ENCODE measurements at places on chromosomes 4 and X.

- no peak for DNase-seq
Measured at GRCh38 chr4:82784681-82785610, 13.7 kb downstream of the SCD5 start.

GRCh38 chr4:11813951-11814446 is 385.3 kb upstream of the HS3ST1 start:
- DNase-seq: no peak

DNA sequence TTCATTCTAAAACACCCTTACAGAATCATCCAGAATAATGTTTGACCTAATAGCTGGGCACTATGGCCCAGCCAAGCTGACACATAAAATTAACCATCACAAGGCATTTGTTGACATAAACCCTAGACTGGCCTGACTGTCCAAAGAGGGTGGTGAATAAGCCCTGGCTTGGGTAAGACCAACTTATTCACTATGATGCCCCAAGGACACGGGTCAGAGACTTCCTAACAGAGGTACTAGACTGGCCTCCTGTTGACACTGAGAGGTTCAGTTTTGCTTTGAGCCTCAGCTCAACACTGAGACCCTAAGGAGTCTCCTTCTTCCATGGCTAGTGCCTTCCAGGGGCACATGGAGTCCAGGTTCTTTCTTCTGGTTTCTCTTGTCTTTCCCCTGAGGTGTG is 21.3 kb downstream of the FGF2 start:
- no peak for DNase-seq

GRCh38 chr4:153512952-153513500 is 46.9 kb downstream of the TMEM131L start:
- no peak for DNase-seq

DNA sequence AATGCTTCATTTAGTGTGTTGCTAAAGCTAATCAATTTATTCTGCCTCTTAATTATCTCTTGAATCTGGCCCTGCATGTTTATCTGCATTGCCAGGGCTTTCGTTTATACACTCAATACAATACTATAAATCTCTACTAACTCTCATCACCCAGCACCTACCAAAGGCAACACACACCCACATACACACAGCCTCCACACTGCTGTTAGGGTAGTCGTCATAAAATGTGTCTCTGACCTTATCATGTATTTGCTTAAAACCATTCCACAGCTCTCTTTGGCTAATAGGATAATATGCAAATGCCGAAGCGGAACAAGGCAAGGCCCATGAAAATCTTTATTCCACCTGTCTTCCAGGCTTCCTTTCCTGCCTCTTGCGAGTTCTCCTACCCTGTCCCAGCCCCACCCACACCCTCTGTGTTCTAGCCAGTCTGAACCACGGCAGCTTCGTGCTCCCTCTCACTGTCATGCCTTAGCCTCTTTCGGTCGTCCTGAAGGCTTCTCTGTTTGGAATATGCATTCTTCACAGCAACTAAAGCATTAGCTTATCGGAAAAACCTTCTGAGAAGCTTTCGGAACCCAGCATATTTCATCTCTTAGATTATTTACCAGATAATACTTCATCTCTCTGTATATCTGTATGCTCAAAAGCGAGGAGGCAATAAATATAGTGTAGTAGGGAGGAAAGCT is 333.5 kb downstream of the TENM3 start:
- no peak for DNase-seq

DNA sequence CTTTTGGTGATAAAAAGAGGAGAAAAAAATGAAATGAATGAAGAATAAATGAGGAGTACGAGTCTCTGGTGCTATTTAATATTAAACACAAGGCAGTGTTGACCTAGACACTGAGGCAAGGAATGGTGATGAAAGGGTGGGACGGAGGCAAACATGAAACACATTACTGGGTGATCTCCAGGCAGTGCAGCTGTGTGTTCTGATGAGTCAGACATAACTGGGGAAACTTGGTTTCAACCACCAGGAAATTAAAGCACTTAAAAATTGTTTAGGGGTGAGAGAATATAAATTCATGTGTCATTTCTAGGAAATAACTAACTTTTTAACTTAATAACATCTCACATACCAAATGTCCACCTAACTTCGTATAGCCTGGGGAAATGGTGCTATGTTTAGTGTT is 19.7 kb upstream of the CXCL6 start:
- DNase-seq: no peak

- no peak for DNase-seq
Measured at GRCh38 chr4:1247864-1248244, 1.1 kb downstream of the CTBP1 start.

DNA sequence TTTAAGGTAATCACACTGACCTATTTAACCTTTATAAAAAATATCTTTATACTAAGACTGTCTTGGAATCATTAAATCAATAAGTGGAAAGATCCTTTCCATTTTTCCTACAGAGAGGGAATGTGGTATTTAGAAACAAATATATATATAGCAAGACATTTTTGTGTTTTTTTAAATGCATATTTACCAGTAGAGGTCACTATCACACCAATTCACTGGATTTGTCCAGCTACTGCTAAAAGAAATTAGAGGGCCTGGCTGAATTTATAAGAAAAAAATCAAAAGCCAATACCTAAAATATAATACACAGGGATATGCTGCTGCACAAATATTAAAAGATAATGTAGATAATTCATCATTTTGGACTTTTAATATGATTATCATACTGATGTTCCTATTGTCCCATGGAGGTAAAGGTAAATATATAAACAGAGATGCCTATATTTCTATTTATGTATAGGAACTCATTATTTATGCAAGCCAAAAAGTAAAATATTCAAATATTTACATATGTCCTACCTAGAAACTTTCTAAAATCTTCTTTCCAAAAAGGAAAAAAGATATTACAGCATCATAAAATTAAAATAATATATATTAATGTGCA is 69.5 kb downstream of the PDE5A start:
- no peak for DNase-seq

- DNase-seq: no peak
Measured at GRCh38 chrX:25737540-25737939, 400.6 kb upstream of the MAGEB18 start.

DNA sequence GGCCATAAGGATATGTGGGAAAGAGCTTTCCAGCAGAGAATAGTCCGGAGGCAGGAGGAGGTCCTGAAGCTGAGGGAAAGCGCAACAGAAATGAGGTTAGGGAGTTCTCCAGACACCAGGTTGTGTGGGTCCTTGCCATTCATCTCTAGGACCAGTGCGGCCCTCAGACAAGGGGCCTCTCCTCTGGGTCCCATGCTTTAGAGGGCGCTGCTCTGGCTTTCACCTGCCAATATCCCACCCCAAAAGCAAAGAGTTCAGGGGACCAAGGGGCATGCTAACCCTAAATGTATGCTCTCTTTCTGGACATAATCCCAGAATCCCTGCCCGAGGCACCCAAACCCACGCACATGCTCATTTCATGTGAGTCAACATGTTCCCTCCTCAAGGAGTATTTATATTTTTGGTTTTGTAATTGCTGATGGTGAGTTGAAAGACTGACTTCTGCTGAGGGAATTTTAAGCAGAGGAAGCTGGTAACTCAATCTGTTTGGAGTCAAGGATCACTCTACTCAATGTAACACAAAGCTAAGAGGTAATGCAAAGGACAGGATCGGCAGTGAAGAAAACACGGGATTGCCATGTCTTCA is 14.8 kb downstream of the RPL34 start:
- DNase-seq: no peak

GRCh38 chrX:331151-331824 is 12.7 kb upstream of the GTPBP6 start:
- no peak for DNase-seq

DNA sequence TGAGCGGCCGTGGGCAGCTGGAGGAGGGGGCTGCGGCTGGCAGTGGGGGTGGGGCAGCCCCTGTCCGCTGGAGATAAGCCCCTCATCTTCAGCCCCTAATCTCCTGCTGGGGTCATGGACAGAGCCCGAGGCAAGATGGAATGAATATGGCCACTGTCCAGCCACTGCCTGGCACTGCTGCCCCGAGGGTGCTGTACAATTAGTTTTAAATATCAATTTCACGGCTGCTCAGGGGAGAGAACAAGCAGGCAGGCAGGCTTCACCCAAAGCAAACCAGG is 64.1 kb upstream of the NKX1-1 start:
- DNase-seq: no peak

- no peak for DNase-seq
Measured at GRCh38 chr4:25528391-25528790, 127.3 kb upstream of the SLC34A2 start.

GRCh38 chrX:7542587-7543380 is 300.2 kb upstream of the VCX start:
- DNase-seq: no peak

DNA sequence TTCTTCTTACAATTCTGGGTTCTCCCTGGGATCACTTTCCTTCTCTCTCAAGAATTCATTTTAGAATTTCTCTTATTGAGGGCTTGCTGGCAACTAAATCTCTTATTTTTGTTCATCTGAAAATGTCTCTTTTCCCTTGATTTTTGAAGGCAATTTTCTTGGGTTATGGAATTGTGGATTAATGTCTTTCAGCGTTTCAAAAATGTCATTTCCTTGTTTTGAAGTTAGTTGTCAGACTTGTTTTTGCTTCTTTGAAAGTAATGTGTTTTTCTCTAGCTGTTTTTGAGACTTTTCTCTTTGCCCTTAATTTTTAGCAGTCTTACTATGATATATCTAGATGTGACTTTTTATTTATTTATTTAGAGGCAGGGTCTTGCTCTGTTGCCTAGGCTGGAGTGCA is 205.7 kb downstream of the CHIC2 start:
- DNase-seq: no peak

- no peak for DNase-seq
Measured at GRCh38 chrX:70247252-70247651, 12.8 kb downstream of the P2RY4 start.

DNA sequence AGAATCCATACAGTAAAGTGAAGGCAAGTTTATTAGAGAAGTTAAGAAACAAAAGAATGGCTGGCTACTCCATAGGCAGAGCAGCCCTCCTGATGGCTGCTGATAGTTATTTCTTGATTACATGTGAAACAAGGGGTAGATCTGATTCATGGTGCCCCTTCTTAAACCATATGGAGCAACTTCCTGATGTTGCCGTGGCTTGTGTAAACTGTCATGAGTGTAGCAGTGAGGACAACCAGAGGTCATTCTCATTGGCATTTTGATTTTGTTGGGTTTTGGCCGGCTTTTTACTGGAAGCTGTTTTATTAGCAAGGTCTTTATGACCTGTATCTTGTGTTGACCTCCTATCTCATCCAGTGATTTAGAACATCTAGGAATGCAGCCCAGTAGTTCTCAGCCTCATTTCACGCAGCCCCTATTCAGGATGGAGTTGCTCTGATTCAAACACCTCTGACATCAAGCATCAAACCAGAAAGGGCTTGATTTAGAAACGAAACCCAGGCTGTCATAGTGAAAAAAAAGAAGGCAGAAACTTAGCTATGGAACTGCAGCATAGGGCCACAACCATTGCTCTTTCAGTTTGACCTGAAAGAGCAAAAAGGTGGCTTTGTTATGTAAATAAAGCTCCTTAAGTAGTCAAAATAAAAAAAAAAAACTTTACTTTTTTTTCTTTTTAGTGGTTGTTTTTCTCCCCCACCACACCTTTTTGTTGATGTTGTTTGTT is 37.8 kb downstream of the SPCS3 start:
- no peak for DNase-seq

DNA sequence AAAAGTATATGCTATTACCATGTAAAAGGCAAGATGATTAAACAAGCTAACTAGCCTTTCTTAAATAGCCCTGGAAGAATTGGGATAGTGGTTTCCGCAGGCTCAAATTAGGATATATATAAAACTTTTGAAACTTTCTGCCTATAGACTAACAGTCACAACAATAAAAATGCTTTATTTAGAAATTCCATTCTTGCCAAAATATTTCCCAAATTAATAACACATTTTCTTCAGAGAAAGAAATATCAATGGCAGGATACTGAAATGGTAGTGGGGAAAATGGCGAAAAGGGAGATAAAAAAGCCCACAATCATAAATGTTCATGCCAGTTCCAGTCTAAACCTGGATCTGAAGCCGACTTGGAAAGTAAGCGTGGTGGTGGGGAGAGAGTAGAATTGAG is 56.0 kb downstream of the MAD2L1 start:
- DNase-seq: no peak

DNA sequence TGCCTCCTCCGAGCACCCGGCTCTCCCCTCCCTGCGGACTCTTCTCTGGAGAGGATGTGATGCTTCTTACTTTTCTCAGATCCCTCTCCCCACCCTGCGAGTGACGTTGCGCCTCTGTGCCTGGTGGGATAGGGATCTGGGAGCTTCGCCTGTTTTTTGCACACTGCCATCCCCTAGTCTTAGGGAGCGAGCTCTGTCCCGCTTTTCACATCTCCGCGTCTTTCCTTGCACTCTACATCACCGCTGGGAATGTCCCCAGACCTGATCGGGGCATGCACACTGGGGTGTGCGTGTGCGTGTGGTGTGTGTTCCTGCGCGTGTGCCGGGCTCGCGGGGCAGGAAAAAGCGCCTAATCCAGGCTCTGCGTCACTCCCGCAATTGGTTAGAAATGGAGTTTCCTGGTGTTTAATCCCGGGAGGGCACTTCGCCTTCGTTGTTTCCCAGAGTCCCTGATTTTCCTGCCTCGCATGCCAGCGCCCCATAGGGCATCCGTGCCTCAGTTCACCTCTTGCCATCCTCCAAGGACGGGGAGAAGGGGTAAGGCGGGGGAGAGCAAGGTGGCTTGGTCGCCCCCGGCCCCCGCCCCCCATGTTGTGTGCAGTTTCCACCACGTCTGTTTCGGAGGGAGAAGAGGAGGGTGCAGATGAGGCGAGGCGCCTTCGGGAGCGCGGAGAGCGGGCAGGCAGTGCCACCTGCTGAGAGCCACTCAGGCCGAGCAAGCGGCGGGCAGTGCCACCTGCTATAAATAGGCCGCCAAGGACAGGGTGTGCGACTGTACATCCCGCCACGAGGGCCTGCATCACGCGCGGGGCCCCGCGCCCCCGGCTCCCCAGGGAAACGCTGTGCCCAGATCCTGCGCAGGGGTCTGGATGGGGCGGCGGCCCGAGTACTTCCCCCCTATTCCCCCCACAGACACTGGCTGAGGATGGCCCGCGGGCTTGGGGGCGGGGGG is 759 bp upstream of the TBC1D1 start:
- peak; percentile 28 for DNase-seq

GRCh38 chrX:123274796-123275195 is 90.7 kb downstream of the GRIA3 start:
- DNase-seq: no peak

GRCh38 chr4:74166135-74166534 is 8.2 kb downstream of the MTHFD2L start:
- no peak for DNase-seq

DNA sequence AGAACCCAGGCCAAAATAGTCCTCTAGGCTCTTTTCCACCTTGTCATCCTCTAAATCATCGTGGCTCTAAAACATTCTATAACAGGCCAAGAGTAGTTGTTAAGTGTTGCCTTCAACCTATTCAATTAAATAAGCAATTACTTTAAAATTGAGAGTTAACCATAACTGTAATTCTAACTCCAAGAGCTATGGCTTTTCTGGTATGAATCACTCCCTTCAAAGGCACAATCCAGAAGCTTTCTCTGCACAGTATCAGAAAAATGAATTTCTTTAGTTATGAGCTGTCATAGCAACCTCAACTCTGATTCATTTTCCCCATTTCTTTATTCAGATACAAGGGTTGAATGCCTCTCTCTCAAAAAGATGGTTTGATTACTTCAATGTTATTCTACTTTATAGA is 21.7 kb downstream of the INPP4B start:
- DNase-seq: no peak

- DNase-seq: no peak
Measured at GRCh38 chr4:8939840-8940742, 68.5 kb upstream of the HMX1 start.
